ENCODE measurements at places on chromosomes 7 and 10.
A peak's percentile ranks its signal among the peaks of the same experiment; 100 is the strongest.

DNA sequence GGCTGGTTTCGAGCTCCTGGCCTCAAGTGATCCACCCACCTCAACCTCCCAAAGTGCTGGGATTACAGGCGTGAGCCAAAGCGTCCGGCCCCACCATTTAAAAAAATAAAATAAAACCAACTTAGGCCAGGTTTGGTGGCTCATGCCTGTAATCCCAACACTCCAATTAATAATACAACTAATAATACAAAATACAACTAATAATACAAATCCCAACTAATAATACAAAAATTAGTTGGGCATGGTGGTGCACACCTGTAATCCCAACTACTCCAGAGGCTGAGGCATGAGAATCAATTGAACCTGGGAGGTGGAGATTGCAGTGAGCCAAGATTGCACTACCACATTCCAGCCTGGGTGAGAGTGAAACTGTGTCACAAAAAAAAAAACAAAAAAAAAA lies 27.6 kb downstream of the CEP41 start:
- no peak for DNase-seq

DNA sequence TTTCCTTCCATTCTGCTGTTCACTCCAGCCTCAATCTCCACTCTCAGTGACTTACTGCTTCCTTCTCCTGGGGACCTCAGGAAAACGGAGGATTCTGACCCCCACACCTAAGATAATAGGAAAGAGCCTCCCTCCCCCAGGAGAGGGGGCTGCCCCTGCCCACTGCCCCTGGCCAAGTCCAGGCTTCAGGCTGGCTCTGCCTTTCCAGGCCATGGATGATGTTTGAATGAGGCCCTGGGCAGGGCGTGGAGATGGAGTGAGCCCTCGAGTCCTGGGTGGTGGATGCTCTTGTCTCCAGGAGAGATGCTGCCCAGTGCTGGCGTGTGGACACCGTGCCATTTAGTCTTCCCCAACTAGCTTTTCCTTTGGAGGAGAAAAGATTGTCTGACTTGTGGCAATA lies 106.9 kb downstream of the INSYN2A start:
- no peak for DNase-seq

DNA sequence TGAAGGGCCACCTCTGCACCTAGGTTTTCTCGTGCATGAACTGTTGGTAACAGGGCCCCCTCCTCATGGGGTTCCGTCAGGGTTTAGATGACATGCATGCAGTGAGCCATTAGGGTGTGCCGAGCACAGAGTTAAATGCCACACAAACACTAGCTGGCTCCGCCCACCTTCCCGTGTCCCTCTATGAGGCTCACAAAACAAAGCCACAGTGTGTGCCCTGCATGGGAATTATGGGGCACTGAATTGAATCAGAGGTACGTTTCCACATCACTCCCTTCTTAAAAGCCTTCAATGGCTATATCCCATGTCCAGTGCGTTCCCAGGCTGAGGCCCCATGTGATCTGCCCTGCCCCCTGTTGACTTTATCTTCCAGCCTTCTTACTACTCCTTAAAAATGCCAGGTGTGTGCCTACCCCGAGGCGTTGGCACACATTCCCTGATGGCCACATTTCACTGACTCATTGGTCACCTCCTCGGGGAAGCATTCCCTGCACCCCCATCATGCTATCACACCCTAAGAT lies 35.7 kb downstream of the GSDME start:
- DNase-seq: no peak

DNA sequence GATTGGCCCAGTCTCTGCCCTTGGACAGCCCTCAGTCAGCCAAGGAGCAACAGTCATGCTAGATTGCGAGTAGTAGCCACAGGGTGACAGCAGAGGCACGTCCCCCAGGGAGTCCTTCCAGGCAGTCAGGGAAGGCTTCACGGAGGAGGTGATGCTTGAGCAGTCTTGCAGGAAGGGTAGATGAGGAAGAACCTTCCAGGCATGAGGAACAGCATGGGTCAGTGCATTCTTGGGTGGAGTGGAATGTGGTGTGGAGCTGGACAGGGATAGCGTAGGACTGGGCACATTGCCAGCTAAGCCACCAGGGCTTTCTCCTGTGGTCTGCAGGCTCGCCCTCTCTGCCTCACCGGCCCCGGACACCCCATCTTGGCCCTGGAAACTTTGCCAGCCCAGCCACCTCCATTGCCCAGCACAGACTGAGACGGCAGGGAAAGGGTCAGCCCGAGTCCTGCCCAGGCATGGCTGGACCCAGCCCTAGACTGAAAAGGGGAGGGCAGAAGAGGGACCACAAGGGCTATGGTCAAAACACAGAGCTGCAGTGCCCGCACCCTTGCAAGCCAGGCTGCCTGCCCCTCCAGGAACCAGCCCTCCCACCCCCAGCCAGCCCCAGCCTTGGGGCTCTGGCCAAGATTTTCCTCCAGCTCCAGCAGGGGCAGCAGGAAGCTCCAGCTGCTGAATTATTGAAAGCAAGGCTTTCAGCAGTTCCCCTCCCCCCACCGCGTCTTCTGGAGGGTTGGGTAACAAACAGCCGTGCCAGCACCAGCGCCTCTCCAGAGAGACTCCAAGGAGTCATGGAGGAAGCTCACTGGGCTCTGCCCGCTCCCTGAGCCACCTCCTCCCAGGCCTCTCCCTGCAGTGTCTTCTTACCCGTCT lies 18.7 kb downstream of the SRRM3 start:
- no peak for DNase-seq

GRCh38 chr7:100191775-100192174 lies 14.1 kb downstream of the STAG3 start:
- no peak for DNase-seq

DNA sequence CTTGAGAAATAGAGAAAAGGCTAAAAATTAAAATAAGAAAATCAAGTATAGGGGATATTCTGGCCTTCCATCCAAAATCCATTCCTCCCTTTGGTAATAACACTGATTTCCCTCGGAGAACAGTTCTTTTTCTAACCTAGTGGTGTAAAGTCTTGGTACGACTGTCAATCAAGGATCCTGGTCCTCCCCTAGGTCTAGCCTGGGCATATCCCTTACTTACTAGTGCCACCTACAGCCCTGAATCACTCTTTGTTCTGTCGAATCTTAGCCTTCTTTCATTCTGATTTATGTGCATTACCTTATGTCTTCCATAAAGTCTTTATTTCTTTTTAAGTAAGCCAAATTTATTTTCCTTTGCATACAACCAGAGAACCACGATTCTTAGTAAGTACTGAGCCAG lies 298.7 kb upstream of the LRRTM3 start:
- DNase-seq: no peak

- peak; percentile 21 for DNase-seq
Observed at GRCh38 chr10:124611738-124612137, 132.4 kb downstream of the FAM53B start.

- no peak for DNase-seq
Observed at GRCh38 chr7:123070702-123071286, 75.3 kb upstream of the TAS2R16 start.

GRCh38 chr10:19922236-19922963 lies 106.2 kb downstream of the PLXDC2 start:
- no peak for DNase-seq

- peak; percentile 49 for DNase-seq
Observed at GRCh38 chr10:130301021-130301892, 165.1 kb downstream of the GLRX3 start.

DNA sequence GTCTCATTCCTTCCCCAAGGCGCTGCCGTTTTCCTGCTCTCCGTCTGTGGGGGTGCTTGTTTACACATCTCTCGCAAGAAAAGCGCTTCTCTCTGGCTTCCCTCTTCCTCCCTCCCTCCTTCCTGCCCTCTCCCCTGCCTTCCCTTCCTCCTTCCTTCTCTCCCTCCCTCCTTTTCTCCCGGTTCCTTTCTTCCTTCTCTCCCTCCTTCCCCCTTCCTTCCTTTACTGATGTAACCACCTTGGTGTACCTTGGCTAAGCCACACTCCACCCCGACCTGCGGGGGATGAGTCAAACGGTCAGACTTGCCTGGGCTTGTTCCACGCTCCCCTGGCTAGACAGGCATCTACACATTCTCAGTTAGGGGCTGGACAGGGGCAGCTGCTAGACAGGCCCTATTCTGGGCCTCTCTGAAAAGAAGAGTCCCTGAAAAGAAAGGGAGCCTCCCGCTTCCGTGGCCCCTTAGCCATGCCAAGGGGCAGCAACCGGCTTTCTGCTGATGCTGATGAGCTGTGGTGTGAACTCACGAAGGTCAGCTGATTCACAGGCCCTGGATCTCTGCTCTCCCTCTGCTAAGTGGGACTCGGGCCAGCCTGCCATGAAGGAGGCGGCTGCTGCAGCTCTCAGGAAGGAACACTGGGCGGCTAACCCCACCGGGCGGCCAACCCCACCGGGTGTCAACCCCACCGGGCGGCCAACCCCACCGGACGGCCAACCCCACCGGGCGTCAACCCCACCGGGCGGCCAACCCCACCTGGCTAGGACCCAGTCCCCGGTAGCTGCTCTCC lies 216.8 kb downstream of the TCERG1L start:
- no peak for DNase-seq

DNA sequence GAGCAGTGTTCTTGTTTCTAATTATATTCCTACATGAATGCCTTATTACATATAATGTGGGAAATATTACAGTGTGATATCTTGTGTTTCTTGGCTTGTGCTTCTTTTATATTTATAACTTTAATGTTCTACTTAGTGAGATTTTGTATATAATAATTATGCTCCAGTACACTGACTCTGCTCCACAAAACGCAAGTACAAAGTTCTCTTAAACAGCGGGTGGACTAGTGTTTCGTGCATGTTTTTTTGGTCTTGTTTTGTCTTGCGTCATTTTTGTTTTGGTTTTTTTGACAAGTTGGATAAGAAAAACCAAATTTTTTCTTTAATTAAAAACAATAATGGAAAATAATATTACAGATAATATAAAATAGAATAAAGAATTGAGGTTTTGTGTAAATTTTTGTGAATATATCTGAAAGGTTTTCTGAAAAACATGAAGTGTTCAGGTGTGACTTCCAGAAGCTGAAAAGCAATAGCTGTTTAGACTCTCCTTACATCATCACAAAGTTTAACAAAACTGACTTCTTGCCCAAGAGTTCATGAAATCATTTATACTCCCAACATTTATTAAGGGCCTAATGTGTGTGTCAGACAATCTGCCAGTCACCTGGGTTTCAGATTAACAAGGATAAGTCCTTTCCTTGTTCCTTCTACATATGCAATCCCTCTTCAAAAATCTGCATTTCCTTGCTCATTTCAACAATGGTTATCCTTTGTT lies 331.8 kb downstream of the LRRTM3 start:
- DNase-seq: no peak

- DNase-seq: no peak
Observed at GRCh38 chr10:22629852-22630233, 84.5 kb downstream of the PIP4K2A start.

DNA sequence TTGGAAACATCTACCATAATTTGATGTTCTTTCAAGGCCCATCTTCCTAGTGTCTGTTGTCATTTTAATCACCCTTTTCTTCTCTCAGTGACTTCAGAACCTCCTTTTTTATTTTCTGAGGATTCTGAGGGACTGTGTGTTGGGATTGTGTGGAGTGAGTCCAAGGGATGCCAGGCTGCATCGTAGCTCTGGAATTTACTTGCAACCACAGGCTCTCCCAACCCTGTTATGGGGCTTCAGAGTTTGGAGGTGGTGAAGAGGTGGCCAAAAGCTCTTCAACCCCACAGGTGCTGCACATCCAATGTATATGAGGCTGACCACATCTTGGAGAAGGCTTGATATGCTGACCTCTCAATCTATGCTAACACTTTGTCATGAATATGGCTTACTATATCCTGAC lies 79.5 kb upstream of the GPR141 start:
- DNase-seq: no peak

GRCh38 chr7:67654642-67655041 lies 658.0 kb downstream of the TYW1 start:
- DNase-seq: no peak

DNA sequence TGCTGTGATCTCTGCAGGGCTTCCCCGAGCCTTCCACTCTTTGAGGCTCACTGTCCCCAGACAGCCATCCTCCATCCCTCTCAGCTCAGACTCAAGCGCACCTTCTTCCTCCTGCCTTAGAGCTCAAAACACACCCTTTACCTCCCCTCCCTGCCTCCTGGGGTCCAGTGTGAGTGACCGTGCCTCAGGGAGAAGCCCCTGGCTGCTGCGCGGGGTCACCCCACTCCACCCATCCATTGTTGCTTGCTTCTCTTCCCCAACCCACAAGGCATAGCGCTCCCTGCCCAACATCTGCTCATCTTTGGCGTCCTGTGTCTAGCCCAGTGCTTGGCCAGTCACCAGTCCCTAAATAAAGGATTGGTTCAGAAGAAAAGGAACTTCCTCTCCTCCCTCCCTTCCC lies 170.3 kb downstream of the TCERG1L start:
- no peak for DNase-seq

- no peak for DNase-seq
Observed at GRCh38 chr10:71014021-71014805, 125.8 kb upstream of the PCBD1 start.

GRCh38 chr10:10657139-10657760 lies 360.4 kb upstream of the CELF2 start:
- no peak for DNase-seq

GRCh38 chr7:148753224-148753623 lies 54.5 kb downstream of the CUL1 start:
- no peak for DNase-seq

GRCh38 chr10:56633876-56634452 lies 272.9 kb upstream of the ZWINT start:
- no peak for DNase-seq

GRCh38 chr7:125061776-125062397 lies 132.3 kb upstream of the POT1 start:
- DNase-seq: no peak

DNA sequence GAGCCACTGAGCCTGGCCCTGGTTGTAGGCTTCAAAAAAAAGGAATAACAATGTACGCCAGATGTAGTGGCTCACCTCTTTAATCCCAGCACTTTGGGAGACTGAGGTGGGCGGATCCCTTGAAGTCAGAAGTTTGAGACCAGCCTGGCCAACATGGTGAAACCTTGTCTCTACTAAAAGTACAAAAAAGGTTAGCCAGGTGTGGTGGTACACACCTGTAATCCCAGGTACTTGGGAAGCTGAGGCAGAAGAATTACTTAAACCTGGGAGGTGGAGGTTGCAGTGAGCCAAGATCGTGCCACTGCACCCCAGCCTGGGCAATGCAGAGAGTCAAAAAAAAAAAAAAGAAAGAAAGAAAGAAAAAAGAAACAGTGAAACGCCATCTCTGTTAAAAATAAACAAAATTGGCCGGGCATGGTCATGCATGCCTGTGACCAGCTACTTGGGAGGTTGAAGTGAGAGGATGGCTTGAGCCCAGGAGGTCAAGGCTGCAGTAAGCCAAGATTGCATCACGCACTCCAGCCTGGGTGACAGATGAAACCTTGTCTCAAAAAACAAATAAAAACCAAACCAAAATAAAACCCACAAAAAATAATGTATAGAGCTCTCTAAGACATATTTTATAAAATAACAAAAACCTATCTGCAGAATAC lies 4.7 kb upstream of the KLHDC10 start:
- DNase-seq: no peak

DNA sequence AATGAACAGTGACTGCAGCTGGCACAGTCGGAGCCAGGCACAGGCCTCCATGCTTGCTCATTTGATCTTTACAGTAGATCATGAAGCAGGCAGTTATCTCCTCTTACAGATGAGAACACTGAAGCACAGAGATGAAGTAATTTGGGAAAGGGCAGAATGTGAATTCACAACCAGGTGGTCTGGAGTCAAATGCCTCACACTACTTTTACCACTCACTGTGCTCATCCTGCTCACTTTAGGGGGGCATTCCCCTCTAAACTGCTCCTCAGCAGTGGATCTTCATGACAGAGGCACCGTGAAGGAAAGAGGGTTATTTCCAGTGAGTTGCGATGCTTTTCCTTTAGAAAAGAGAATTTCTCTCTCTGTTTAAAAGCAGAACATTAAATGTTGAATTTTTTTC lies 15.1 kb downstream of the SNX10 start:
- no peak for DNase-seq
